ENCODE measurements at places on chromosomes 1 and 21.

GRCh38 chr1:39857126-39857878 is 26.0 kb downstream of the TRIT1 start:
- no peak for DNase-seq

GRCh38 chr21:39463308-39463707 is 11.5 kb downstream of the SH3BGR start:
- DNase-seq: no peak

GRCh38 chr1:184210862-184211261 is 159.3 kb downstream of the TSEN15 start:
- DNase-seq: peak; percentile 40

GRCh38 chr1:36984026-36984425 is 50.3 kb downstream of the GRIK3 start:
- no peak for DNase-seq
